GM13977 (cell line): ENCODE measurements at places on chromosomes 2 and 18.
A peak's percentile ranks its signal among the peaks of the same experiment; 100 is the strongest.

DNA sequence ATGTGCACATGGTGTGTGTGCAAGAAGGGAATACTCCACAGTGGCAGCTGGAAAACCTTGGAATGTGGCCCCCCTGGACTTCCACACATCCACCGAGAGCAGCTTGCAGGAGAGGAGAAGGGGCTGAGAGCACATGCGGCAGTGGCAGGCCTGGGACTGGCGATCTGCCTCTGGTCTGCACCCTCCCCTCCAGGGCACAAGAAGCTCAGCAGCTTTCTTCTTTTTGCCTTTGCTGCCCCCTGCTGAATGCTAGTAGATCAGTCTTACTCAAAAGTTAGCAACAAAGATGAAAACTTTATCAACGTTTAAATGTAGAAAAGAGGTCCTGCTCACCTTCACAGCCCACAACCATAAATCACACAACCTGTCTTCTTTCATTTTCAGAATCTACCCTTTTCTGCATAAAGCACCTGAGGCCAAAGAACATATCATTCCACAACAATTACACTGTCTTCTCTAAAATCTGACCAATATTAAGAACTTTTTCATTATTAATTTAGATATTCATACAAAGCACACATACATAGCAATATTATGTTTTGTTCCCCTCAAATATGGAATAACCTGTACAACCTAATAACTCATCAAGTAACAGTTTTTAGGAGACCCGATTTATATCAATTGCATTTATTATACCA, 34.6 kb downstream of the TGFBRAP1 start:
- peak; percentile 45 for DNase-seq

DNA sequence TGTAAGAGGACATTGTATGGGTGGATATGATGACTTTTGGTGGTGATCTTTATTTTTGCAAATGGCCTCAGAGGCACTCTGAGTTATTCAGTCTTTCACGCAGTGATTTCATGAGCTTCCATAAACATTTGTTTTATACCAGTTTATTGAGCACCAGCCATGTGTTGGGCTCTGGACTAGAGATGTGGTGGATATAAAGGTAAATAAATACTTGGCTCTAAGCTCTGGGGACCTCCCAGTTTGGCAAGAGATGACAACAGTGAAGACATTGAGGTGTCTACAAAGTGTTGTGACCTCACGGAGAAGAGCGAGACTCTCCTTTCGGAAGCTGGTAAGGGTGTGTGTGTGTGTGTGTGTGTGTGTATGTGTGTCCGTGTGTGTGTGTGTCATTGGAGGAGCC, 146.4 kb downstream of the TANC1 start:
- DNase-seq = no peak

- DNase-seq = no peak
Measured at GRCh38 chr2:231646476-231646875, 53.8 kb downstream of the TEX44 start.

GRCh38 chr2:16160281-16161084, 220.1 kb downstream of the MYCN start:
- no peak for DNase-seq

GRCh38 chr18:5132987-5133386, 64.1 kb downstream of the AKAIN1 start:
- DNase-seq = no peak

DNA sequence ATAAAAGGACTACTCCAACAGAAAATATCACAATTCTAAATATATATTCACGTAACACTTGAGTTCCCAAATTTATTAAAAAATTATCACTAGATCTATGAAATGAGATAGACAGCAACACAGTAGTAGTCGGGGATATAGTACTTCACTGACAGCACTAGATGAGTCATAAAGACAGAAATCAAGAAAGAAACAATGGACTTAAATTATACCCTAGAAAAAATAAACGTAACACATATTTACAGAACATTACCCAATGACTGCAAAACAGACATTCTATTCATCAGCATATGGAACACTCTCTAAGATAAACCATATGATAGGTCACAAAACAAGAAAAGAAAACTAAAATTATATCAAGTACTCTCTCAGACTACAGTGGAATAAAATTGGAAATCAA, 429.4 kb downstream of the MBD2 start:
- no peak for DNase-seq

GRCh38 chr2:240428245-240428644, 7.2 kb upstream of the GPC1 start:
- DNase-seq = no peak

GRCh38 chr2:69271831-69272257, 115.2 kb downstream of the GFPT1 start:
- DNase-seq = no peak

DNA sequence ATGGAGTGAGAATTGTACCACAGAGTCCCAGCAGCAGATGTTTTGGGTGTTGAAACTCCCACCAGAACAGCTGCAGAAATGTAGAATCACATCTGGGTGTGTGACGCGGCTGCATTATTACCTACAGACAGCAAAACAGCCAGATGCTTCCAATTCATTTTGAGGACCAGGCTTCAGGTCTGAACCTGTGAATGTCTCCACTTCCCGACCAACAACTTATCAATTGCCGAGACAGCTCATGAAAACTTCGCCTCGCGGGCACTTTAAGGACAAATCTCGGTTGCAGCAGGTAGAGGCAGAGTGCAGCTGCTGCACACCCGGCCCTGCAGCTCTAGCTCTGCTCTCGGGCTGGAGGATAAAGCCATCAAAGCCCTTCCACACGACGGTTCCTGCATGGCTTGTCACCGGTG, 202.0 kb downstream of the HRH4 start:
- DNase-seq = no peak

DNA sequence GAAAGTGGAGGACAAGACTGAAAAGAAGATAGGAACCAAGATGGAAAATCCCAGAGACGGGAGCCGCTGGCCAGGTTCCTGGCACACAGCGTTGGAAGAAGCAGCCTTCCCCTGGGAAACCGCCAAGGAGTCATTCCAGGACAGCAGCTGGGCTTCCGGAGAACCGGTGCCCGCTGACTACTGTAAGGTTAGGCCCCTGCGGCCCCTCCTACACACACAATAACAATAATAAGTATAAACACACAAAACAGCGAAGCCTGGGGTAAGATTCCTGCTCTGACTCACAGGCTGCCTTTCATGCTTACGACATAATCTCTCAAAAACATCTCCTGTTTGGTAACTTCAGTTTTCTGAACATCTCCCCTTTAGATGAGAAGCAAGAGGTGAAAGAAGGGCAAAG, 28.1 kb upstream of the MYCN start:
- DNase-seq = no peak

DNA sequence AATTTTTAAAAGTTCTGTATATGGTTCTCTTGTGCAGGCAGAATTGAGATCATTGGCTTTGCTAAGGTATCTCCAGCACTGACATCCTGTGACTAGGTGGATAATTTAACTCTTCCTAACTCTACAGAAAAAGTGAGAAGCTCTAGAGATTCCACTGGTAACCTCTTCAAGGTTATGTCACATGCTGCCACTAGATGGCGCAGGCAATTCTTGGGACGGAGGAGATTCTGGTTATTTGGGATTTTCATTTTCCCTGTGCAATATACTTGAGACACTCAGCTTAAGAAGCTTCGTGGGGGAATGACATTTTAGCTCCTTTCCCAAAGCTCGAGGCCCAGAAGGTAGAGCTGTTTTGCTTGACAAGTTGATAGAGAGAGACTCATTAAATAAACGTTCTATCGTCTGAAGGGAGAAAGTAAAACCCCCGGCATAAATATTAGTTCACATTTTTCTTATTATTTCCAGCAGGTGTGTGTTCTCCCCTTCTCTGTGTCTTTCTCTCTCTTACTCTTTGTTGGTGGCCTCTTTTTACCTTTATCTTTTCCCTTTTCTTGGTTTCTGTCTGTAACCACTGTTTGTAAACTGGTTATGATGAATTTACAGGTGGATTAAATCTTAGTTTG, 26.6 kb upstream of the LANCL1 start:
- DNase-seq = peak; percentile 45

GRCh38 chr2:234635284-234635683, 138.4 kb upstream of the ARL4C start:
- DNase-seq = no peak

DNA sequence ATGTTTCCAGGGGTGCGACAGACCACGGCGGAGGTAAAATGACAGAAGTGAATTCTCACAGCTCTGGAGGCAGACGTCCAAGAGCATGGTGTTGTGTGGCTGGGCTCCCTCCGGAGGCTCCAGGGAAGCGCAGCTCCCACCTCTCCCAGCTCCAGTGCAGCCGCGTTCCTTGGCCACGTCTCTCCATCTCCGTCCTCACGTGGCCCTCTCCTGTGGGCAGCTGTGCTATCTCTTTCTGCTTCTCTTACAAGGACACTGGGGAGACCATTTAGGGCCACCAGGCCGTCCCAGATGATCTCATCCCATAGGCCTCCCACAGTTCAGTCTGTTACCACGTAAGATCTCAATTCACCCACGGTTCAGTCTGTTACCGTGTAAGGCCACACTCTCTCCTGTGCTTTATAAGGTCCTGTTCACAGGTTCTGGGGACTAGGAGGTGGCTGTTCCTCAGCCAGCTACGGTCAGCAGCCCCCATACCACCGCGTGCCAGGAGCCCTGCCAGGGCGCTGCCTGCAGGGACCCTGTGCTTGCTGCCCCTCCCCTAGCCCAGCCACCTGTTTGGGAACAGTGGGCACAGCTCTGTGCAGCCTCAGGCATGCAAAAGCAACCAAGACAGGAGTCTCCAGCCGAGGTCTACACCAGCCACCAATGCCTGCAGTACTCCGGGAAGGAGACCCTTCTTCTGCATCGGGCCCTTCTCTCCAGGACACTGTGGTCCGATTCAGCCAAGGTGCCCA, 2.9 kb upstream of the MAB21L4 start:
- no peak for DNase-seq

- no peak for DNase-seq
Measured at GRCh38 chr2:164662868-164663631, 41.8 kb upstream of the GRB14 start.

DNA sequence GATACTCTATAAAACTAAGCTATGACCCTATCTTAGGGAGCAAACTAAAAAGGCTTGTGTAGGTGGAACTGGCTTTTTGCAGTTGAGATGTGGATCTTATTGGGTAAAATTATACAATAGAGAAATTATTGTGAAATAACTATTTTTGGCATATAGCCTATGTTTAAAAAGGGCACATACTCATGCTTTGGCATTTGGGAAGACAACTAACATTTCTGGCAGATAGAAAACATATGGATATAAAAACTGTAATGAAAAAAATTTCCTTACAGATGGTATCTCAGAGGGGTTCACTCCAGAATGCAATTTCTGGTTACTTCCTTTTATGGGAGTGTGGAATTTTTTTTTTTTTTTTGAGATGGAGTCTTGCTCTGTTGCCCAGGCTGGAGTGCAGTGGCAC, 120.1 kb upstream of the CCDC195 start:
- DNase-seq = no peak

GRCh38 chr2:14756122-14756541, 123.6 kb downstream of the LRATD1 start:
- no peak for DNase-seq

- DNase-seq = no peak
Measured at GRCh38 chr2:228847684-228848083, 423.4 kb downstream of the PID1 start.

- no peak for DNase-seq
Measured at GRCh38 chr18:69985239-69985638, 37.6 kb upstream of the CD226 start.

- DNase-seq = no peak
Measured at GRCh38 chr18:58556331-58557007, 72.4 kb downstream of the ALPK2 start.

GRCh38 chr2:170375192-170375591, 197.2 kb downstream of the MYO3B start:
- DNase-seq = no peak

GRCh38 chr2:30112561-30112960, 34.2 kb upstream of the YPEL5 start:
- DNase-seq = no peak

DNA sequence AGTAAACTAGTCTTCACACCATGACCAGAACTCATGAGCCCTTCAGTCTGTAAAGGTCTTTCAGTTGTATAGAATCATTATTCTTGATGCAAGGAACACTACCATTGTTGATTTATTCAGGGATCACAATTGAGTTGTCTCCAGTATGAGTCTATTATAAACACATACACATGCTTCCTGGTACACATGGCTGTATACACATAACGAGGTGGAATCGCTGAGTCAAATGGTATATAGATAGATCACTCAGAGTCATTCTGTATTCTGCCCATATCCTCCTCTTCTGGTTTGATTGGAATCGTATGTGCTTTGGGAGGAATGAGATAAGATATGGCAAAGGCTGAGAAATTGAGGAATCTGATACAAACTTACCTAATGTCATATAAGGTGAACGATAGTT, 216.0 kb downstream of the UBE2E3 start:
- DNase-seq = no peak

- DNase-seq = no peak
Measured at GRCh38 chr2:160287476-160287875, 87.4 kb upstream of the ITGB6 start.

DNA sequence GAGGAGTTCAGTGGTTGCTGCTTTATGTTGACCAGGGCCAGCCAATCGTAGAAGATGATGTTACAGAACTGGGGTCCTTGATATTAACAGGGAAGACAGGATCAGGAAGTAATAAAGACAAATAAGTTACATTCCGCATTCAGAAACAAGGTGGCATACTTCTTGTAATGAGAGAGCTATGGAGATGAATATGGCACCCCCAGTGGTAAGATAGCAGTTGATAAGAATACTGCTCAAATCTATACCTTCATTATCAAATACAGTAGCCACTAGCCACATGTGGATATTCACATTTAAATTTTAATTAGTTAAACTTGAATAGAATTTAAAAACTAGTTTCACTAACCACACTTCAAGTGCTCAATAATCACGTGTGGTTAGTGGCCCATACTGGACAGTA, 290.4 kb upstream of the RBMS1 start:
- no peak for DNase-seq

GRCh38 chr2:219003267-219003634, 10.0 kb upstream of the CRYBA2 start:
- no peak for DNase-seq

DNA sequence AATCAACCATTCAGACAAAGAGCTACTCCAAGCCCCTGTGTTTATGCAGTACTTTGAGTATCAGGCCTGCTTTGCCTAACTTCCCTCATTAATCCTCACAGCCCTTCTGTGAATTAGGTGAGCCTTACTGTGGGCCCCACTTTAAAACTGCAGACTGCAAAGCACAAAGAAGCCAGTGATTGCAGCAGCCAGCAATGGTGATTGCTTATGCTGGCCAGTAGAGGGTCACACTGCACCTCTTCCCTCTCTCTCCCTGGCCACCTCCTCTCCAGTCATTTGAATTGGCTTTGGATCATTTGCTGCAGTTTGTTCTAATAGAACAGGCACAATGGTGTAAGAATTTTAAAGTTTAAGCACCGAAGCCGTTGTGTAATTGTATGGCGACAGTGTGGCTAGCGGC, 229.9 kb downstream of the AGPS start:
- peak; percentile 21 for DNase-seq

- no peak for DNase-seq
Measured at GRCh38 chr2:31987454-31988220, 23.2 kb downstream of the MEMO1 start.
